Adipocyte (in vitro differentiated cells): ENCODE measurements at places on chromosomes 7 and 10.

DNA sequence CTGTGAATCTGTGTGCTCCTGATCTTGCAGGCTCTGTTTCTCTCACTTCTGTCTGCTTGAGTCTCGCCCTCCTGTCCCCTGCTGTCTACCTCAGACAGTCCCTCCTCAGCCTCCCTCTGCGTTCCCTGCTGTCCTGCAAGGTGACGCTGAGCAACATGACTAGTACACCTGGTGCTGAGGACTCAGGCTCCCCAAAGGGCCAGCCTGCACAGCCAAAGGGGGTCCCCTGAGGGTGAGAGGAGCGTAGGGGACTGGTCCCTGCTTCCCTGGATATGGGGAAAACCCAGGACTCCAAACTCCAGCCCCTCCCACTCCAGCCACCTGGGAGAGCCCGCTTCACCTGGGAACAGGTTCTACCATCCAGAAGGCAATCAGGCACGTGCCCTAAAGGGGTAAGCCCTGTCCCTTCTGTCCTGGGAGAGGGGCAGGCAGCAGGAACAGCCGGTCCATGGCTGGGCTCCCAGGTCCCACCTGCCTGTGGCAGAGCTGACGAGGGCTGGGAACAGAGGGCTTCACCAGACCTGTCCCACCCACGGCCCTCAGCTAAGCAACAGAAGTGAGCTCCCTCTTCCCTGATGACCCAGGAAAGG, 156.5 kb downstream of the UBE2H start:
- no peak for DNase-seq

- DNase-seq = no peak
Observed at GRCh38 chr7:74003621-74004020, 24.4 kb upstream of the ELN start.

- no peak for DNase-seq
Observed at GRCh38 chr10:101303087-101303703, 50.8 kb upstream of the BTRC start.

DNA sequence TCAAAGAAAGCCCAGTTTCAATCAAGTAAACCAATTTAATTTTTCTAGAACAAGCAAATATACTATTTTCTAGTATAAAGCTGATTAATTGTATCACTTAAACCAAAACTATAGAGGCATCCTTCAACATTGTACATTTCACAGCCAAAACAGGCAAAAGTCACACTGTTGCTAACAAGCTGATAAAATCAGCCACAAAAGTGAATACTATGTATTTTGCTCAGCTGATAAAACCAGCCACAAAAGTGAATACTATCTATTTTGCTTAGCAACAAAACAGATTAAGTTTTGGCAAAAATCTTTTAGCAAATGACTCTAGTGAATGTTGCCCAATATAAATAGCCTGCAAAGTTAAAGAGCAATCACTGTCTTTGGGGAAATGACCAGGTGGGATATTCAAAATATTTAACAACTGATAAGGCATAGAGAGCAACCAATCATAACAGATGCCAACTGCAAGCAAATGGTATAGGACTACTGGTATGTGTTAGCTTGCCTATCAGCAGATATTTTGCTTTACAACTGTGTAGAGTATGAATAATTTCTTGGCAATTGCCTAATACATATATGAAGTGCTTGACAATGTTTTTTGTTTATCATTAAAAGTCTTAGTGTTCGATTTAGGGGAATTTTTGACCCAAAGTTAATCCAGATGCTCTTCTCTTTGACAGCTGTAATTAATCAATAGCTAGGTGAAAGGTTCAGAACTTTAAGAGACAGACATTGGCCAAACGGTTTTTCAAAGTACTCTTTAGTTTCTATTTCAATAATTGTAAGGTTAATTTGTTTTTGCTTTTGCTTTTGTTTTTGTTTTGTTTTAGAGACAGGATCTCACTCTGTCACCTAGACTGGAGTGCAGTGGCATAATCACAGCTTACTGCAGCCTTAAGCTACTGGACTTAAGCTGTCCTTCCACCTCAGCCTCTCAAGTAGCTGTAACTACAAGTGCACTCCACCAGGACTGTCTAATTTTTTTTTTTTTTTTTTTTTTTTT, 44.4 kb upstream of the SP4 start:
- DNase-seq = no peak

DNA sequence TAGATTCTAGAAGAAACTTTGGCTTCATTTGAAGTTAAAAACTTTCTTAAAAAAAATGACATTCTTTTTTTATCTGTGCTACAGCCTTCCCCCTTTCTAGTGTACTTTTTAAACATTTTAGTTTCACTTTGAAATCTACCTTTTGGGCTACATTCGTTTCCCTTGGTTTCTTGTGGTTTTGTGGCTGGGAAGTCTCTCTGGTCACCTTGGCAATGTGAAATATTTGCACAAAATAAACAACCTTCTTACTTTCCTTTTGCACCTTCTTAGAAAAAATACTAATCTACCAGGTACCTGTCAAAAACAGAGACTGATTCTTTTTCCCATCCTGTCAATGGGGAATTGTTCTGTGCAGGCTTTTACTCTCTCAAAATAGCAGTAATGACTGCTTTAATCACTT, 350.2 kb downstream of the GATA3 start:
- DNase-seq = no peak

- DNase-seq = no peak
Observed at GRCh38 chr7:126958367-126958766, 294.4 kb downstream of the GRM8 start.

GRCh38 chr7:50412973-50413372, 37.2 kb downstream of the FIGNL1 start:
- no peak for DNase-seq

GRCh38 chr10:79314761-79315601, 32.3 kb upstream of the PPIF start:
- DNase-seq = no peak

- no peak for DNase-seq
Observed at GRCh38 chr7:40799-41750, 151.3 kb upstream of the FAM20C start.
